NCI-H1417 (cell line): ENCODE measurements at places on chromosomes 1 and 21.

GRCh38 chr1:225544924-225545323 is 108.0 kb downstream of the ENAH start:
- DNase-seq, result no peak

DNA sequence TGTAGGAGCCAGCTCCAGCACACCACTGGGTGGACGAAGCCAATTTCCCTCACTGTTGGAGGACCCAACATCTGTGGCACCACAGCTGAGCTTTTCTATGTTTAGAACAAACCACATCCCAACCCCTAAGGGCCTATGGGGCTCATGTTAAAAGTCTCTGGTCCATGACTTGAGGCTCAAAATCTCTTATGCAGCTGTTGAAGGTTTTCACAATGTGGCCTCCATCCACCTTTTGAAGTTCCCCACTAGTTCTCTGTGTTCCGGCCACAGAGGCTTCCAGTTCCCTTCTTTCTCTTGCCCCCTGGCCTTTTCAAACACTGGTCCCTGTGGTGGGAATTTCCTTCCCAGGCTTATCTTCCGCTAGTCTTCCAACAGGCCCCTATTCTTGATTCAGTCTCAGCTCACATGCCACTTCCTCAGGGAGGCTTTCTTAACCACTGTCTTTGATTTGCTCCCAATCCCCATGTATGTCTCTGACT is 3.9 kb upstream of the IFNLR1 start:
- DNase-seq, result no peak

GRCh38 chr1:152348447-152348846 is 11.4 kb downstream of the FLG2 start:
- peak; percentile 16 for DNase-seq

DNA sequence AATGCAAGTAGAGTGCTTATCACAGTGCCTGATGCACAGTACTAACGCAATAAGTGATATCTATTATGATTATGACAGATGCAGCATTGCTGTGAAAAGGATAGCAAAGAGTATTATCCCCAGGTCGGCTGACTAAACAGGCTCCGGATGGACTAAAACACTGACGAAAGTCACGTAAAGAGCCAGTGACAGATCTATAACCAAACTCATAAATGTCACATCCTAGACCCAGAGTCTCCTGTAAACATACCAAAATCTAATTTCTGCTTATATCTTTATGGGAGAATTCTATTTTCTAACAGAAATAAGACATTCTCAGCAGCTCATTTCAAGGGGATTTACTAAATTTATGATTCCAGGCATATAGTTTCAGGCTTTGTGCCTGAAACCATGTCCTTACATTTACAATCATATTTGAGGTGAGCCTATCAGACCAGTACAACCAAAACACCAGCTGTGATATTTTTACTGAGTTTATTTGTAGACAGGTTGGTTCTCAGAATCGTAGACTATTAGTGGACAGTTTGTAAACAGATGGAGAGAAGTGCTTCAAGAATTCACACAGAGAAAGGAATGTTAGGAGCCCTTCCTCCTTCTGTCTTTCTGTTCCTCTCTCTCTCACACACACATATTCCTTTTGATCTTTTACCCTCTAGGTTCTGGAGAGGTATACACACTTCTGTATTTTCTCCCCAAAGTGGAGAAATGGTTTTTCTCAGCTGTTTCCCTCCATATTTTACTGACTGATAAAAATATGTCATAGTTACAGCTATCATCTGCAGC is 52.4 kb upstream of the WDR26 start:
- no peak for DNase-seq

- DNase-seq, result no peak
These were observed 13.7 kb upstream of the LBR start for GRCh38 chr1:225441314-225442122.

DNA sequence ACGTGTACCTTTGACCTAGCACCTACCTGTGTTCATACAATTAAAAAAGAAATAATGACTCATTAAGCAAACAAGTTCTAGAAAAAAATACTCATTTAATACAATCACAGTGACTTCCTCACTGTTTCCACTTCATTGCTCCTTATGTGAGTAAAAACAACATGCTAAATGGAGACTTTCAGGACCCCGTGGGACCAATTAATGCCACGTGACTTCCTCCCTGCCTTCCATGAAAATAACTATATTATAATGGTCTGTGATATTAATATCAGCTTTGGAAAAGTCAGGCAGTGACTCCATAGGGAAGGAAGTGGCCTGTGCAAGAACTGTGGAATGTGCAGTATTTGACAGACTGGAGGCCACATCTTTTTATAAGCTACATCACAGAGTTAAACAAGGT is 337.8 kb downstream of the HLX start:
- DNase-seq, result peak; percentile 58

DNA sequence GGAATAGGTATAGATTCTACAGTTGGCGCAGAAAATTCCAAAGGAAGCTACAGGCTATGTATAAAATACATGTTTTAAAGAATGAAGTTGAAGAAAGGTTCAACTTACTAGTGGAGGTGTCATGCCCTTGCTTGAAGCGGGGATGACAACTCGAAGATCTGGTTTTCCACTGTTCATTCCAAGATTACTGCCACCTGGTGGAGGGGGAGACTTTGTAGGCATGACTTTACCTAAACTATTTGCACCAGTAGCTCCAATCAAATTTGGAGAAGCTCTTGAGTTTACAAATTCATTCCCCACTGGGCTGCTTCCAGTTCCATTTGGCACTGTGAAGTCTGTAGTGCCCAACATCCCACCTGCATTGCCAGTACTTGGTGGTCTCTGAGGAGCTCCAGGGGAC is 81.7 kb downstream of the AXDND1 start:
- peak; percentile 11 for DNase-seq

DNA sequence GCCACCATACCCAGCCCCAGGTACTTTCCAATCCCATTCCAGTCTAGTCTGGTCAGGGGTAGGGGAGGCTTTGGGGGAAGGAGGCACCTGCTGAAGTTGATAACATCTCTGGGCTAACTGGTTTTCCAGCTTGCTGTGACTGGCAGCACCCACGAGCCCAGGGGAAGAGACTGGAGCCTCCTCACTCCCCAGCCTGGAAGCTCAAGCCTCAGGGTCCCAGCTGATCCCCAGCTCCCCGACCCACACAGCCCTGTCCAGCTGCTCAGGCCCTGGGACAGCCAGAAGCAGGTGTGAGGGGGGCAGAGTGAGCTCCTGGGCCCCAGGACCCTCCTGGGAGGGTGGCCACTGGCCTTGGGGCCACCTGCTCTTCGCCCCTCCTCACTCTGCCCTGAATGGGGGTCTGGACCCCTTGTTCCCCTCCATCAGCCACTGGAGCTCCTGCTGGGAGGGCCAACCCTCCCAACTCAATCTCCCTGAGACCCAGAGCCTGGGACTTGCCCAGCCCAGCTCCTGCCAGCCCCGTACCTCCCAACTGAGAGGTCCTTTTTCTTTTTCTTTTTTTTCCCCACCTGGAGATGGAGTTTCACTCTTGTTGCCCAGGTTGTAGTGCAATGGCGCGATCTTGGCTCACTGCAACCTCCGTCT is 23.5 kb upstream of the RNU1-4 start:
- no peak for DNase-seq

GRCh38 chr1:111987502-111987901 is 2.0 kb downstream of the KCND3 start:
- no peak for DNase-seq

GRCh38 chr1:36919491-36920145 is 114.7 kb downstream of the GRIK3 start:
- no peak for DNase-seq

DNA sequence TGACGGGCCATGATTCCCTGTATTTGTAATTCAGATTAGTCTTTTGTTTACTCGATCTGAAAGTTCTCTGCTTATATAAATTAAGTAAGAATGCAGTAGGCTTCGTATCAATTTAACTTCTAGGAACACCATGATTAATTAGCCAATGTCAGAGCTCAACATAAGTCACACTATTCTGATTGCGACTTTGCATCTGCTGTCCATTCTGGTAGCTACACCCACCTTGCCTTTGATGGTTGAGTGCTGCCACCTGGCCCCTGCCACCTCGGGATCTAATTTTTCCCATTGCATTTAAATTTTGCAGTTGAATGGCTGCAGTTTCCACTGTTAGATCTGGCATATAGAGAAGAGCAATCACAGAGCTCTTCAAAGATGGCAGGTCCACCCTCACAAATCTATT is 140.0 kb downstream of the LTN1 start:
- no peak for DNase-seq

GRCh38 chr21:37435711-37436110 is 69.1 kb downstream of the DYRK1A start:
- no peak for DNase-seq

GRCh38 chr1:205247130-205247921 is 19.6 kb downstream of the TMCC2 start:
- no peak for DNase-seq

- DNase-seq, result no peak
These were observed 11.4 kb downstream of the HLX start for GRCh38 chr1:220890602-220891001.

- no peak for DNase-seq
These were observed 16.4 kb downstream of the CFAP410 start for GRCh38 chr21:44322621-44323325.

DNA sequence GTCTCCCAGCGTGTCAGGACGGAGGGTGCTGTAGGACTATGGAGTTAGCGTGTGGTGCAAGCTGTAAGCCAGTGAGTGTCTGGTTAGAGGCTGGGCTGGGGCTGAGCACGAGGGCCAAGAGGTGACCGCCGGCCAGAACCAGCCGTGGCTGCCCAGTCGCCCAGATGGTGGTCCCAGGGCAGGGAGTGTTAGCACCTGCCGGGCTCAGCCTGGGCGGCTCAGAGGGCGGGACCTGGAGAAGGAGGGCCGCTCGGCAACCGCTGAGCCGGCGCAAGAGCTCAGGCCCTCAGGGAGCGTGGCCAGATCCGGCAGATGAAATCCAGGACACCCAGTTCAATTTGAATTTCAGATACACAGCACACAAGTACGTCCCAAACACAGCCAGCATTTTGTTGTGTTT is 87.9 kb downstream of the PRDM16 start:
- DNase-seq, result no peak

DNA sequence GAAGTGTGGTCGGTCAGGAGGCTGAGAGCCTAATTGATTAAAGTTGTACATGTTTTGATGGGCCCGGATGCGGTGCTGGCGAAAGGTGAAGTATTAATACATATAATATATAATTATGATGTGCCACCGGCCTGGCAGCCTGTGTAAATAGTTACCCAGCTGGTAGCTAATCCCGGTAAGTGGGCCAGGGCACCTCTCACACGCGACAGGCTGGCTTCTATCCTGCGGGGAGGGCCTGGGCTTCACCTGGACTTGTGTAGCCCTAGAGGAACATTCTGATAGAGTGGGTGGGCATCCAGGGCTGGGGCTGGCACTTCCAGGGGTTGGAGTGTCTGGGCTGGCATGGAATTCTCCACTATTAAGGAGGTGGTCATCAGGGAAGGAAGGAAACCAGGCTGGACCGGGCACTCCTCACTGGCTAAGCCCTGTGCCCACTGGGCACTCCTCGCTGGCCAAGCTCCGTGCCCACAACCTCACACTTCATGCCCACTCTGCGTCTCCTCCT is 48.3 kb downstream of the IGSF21 start:
- no peak for DNase-seq

GRCh38 chr1:167644551-167644950 is 14.5 kb downstream of the RCSD1 start:
- DNase-seq, result no peak

GRCh38 chr1:34887593-34887992 is 28.0 kb upstream of the SMIM12 start:
- no peak for DNase-seq

GRCh38 chr1:170661646-170662411 is 2.1 kb upstream of the PRRX1 start:
- peak; percentile 12 for DNase-seq

DNA sequence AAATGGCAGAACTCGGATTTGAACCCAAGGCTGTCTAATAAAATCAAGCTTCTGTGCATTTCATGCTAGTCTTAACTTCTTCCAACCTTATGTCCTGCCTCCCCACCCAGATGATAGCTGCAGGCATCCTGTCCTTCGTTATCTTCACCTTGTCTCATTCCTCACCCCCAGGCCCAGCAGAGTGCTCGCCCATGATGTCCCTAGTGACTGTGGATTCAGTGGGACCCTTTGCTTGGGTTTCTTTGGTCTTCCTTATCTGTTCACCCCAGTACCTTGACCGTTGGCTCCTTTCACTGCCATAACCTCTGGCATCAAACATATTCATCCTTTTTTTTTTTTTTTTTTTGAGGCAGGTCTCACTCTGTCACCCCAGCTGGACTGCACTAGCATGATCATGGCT is 5.6 kb upstream of the BSDC1 start:
- DNase-seq, result no peak

- no peak for DNase-seq
These were observed 113.7 kb downstream of the RUNX1 start for GRCh38 chr21:34935452-34935851.

GRCh38 chr1:224505454-224506093 is 71.0 kb upstream of the WDR26 start:
- DNase-seq, result no peak

DNA sequence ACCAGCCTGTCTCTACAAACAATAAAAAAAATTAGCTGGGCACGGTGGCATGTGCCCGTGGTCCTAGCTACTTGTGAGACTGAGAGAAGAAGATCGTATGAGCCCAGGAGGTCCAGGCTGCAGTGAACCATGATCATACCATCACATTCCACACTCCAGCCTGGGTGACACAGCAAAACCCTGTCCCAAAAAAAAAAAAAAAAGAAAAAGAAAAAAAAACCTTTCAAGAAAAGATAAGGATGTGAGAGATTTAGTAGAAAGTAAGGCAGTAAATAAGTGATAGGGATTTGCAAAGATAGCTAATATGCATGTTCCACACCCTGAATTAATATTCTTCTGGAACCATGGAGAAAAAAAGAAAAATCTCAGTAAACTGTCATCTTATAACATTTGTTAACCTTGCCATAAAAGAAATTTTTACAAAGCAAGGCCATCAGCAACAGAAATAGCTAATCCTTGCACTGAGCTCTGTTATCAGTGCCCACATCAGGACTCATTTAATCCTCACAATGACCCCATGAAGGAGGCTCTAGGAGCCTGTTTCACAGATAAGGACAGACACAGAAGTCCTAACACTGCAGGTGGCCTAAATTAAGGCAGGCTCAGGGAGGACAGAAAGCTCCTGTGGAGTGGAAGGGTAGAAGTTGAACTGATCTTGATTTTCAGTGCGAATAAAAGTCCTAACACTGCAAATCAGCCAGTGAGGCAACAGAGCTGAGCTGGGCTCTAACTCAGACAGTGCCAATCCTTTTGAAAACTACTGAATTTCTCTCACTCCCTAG is 7.6 kb downstream of the GNB1 start:
- no peak for DNase-seq

- DNase-seq, result no peak
These were observed 98.6 kb upstream of the PPP2R5A start for GRCh38 chr1:212186427-212187207.
